ENCODE measurements at places on chromosomes 7 and 10.
A peak's percentile ranks its signal among the peaks of the same experiment; 100 is the strongest.

DNA sequence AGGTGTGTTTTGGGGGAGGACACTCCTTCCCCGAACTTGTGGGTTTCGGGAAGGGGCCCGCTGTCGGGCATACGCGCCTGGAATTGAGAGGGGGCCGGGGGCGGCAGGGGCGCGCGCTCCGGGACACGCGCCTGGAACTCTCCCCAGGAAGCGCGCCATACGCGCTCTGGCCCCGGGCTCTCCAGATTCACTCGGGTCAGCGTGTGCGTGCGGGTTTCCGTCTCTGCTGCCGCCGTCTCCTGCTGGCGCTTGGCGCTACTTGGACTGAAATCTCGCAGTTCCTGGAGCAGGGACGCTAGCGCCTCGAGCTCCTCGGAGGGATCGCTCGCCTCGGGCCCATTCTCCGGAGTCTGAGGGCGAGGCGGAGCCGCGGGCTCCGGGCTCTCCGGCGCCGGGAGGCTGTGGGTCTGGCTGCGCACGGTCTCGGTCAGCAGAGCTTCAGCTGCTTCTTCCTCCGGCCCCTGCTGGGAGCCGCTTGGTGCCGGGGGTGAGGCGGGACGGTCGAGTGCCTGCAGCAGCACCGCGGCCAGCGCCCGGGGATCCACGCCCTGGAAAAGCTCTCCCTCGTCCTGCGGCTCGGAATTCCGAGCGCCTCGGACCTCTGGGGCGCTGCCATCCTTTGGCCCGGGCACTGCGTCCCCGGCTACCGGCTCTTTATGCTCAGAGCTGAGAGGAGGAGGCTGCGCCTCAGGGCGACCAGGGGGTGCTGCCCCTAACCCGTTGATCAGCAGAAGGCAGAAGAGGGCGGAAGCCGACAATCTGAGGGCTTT is 1.1 kb downstream of the VGF start:
- peaks cover 21% of the 10 kb centered on the region for H3K4me1 ChIP-seq
- peaks cover 65% of the 10 kb centered on the region for H3K27me3 ChIP-seq
- peaks cover 21% of the 10 kb centered on the region for H3K36me3 ChIP-seq
- no peak overlapping the region for H3K27ac ChIP-seq
- H3K4me3 ChIP-seq: peak overlapping the region; percentile 78

GRCh38 chr10:30172673-30173072 is 113.3 kb upstream of the JCAD start:
- DNase-seq: no peak
- H3K4me3 ChIP-seq: no peak overlapping the region
- peaks cover 52% of the 10 kb centered on the region for H3K27me3 ChIP-seq
- H3K27ac ChIP-seq: no peak overlapping the region
- no peaks in the 10 kb centered on the region for H3K4me1 ChIP-seq
- H3K36me3 ChIP-seq: no peaks in the 10 kb centered on the region

DNA sequence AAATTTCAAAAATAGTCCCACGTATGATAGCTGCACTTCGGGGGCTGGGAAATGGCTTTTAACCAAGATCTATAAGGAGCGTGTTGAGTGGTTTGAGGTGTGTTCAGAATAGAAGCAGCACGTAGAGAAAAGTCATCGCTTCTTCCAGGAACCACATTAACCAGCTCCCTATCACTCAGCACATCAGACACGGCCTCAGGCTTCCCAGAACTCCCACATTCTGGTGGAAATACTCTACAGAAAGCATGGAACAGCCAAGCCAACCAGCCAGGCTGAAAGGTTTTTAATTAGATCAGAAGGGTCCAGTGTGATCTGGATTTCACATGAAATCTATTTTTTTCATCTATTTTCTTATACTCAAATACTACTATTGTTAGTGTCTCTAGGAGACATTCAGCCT is 231.5 kb upstream of the NRP1 start:
- H3K27ac ChIP-seq: no peak overlapping the region
- H3K27me3 ChIP-seq: peaks cover 10% of the 10 kb centered on the region
- no peaks in the 10 kb centered on the region for H3K36me3 ChIP-seq
- no peak overlapping the region for H3K4me3 ChIP-seq

DNA sequence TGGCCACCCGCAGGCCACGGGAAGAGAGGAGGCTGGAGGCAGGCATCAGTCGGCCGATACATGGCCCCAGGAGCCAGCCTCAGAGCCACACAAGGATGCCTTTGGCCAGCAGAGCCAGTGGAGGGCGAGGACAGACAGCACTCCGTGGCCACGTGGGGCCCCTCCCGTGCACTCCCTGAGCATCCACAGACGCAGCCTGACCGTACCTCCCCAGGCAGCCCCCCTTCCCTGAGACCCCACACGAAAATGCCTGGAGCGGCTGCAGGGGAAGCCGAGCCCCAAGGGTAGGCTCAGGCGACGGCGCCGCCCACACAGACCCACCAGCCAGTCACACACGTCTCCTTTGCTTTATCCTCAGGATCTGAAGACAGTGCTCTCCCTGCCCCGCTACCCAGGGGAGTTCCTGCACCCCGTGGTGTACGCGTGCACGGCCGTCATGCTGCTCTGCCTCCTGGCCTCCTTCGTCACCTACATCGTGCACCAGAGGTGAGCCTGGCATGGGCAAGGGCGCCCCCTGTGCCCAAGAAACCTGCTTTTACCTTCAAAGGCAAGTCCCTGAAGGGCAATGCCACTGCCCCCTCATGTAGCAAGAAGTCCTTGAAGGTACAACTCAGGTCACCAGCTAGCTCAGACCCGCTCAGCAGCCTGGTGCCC is 9.0 kb downstream of the ADGRA1 start:
- no peak overlapping the region for H3K4me3 ChIP-seq
- H3K27me3 ChIP-seq: peaks cover 16% of the 10 kb centered on the region
- no peaks in the 10 kb centered on the region for H3K4me1 ChIP-seq
- H3K27ac ChIP-seq: no peak overlapping the region
- no peak for DNase-seq
- no peaks in the 10 kb centered on the region for H3K36me3 ChIP-seq

DNA sequence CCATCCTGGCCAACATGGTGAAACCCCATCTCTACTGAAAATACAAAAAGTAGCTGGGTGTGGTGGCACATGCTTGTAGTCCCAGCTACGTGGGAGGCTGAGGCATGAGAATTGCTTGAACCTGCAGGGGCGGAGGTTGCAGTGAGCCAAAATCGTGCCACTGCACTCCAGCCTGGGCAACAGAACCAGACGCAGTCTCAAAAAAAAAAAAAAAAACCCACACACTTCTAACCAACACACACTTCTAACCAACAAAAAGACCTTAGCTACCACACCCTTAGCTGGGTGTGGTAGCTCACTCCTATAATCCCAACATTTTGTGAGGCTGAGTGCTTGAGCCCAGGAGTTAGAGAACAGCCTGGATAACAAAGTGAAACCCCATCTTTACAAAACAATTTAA is 33.9 kb upstream of the SPOCK2 start:
- H3K27me3 ChIP-seq: no peaks in the 10 kb centered on the region
- H3K4me3 ChIP-seq: no peak overlapping the region
- no peak for DNase-seq
- H3K36me3 ChIP-seq: peaks cover 12% of the 10 kb centered on the region

Data from central memory CD8-positive, alpha-beta T cell (primary cell).